ENCODE measurements at places on chromosomes 1 and 21.
A peak's percentile ranks its signal among the peaks of the same experiment; 100 is the strongest.

DNA sequence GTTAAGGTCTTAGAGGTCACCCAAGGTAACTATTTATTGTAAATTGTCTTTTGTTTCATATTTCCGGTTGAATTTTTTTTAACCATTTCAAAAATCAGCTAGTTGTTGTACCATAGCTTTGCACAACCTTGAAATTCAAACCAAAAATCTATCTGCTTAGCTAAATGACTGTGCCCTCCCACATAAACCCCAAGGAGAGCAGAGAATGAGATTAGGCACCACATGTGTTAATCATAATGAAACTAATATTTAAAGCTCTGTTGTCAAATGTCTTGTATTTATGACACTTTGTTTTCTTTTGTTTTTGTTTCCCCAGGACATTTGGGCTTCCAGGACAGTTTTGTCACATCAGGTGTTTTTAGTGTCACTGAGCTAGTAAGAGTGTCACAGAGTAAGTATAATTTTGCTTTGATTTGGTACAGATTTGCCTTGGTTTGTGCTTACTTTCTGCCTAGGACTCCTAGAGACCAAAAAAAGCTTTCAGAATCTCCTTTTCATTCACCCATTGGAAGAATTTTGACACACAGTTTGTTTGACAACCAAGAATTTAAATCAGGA lies 249.9 kb downstream of the NFIA start:
- DNase-seq = no peak

GRCh38 chr1:68930101-68930500 lies 433.2 kb upstream of the DEPDC1 start:
- DNase-seq = no peak

DNA sequence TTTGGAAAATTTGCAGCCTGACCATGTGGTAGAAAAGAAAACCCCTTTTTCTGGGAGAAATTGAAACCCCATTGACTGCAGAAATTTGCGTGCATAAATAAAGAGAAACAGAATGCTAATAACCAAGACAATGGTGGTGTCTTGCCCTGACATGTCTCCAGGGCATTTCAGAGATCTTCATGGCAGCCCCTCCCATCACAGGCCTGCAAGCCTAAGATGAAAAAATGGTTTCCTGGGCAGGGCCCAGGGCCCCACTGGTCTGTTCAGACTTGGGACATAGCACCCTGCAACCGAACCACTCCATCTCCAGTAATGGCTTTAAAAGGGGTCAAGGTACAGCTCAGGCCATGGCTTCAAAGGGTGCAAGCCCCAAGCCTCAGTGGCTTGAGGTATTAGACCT lies 71.6 kb upstream of the SGIP1 start:
- DNase-seq = no peak

GRCh38 chr1:230913496-230913895 lies 45.2 kb upstream of the C1orf198 start:
- no peak for DNase-seq

GRCh38 chr1:87436534-87436933 lies 107.9 kb downstream of the LMO4 start:
- DNase-seq = no peak

DNA sequence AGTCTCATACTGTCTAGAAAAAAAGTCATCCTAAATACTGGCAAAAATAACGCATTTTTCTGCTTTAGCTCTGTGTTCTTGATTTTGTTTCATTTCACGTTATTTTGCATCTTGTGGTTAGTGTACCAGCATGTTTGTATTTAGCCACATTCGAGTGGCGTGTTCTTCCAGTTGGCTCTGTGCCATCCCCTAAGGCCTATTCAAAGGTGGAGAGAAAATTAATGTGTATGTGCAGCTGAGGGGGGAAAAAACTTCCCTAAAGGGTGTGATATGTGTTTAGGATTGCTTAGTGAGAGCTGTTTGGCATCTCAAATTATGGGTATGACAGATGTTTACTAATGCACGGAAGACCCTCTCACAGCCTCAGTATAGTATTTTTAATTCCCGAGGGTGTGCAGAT lies 12.1 kb downstream of the DNAJC16 start:
- no peak for DNase-seq

GRCh38 chr1:222326006-222326709 lies 221.7 kb downstream of the HHIPL2 start:
- DNase-seq = no peak

GRCh38 chr1:201528631-201529252 lies 10.2 kb upstream of the NAV1 start:
- no peak for DNase-seq

DNA sequence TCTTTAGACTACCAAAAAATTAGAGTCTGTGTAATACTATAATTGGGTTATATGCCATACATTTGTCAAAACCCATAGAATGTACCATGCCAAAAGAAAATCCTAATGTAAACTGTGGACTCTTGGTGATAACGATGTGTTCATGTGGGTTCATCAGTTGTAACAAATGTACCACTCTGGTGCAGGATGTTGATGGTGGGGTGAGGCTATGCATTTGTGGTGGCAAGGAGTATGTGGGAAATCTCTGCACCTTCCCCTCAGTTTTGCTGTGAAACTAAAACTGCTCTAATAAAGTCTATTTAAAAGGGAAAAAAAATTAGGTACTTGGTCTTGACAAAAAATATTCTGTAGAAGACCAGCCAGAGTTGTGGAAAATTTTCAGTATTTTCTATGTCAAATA lies 43.4 kb downstream of the INKA2 start:
- no peak for DNase-seq

DNA sequence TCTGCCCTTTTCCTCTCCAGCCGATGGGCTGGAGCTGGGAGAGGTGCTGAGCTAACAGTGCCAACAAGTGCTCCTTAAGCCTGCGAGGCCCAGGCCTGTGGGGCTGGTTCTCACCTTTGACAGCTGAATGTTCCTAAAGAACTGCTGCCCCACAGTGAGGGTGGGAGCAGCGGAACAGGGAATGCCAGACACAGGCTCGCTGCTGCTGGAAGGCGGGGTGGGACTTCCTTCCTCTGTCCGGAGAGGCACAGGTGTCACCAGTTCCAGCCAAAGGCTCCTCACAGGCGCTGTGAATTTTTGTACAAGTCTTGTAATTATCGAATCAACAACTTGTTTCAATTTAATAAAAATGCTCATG lies 47.1 kb downstream of the COQ8A start:
- no peak for DNase-seq

DNA sequence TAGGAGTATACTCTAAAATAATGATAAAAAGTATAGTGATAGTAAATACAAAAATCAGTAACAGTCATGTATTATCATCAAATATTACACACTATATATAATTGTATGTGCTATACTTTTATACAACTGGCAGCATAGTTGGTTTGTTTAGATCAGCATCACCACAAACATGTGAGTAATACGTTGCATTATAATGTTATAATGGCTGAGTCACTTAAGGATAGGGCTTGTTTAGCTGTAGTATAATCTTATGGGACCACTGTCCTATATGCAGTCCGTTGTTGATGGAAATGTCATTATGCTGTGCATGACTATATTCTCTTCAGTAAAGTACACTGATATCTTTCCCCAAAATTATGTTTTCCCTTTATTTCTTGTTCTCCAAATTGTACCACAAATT lies 92.8 kb downstream of the LYPLAL1 start:
- DNase-seq = no peak

DNA sequence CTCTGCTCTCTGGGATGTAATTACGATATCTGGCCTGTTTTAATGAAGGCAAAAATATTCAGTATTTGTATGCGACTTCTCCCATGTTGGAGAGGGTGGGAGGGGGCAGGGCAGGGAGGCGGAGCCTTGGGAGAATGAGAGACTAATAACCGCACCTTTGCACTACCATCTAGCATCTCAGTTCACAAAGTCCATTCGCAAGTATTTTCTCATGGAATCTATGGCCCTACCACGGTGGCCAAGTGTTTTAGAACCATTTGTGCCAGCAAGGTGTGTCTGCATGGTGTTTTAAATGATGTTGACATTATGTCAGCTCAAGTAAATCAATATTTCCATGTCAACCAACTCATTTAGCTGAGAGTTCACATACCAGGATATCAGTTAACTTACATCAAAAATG lies 14.3 kb upstream of the BLACAT1 start:
- no peak for DNase-seq

- no peak for DNase-seq
Measured at GRCh38 chr1:67682659-67683197, 2.3 kb upstream of the GADD45A start.

DNA sequence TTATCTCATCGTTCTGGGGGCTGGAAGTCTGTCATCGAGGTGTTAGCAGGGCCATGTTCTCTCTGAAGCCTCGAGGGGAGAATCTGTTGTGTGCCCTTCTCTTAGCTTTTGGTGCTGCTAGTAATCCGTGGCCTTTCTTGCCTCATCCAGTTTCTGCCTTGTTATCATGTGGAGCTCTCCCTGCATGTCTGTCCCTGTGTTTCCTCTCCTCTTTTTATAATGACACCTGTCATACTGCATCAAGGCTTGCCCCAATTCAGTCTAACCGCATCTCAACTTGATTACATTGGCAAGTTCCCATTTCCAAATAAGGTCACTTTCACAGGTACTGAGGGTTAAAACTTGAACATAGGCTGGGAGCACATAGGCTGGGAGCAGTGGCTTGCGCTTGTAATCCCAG lies 82.6 kb upstream of the CNIH3 start:
- DNase-seq = no peak

- no peak for DNase-seq
Measured at GRCh38 chr21:36881228-36881627, 85.2 kb downstream of the HLCS start.

DNA sequence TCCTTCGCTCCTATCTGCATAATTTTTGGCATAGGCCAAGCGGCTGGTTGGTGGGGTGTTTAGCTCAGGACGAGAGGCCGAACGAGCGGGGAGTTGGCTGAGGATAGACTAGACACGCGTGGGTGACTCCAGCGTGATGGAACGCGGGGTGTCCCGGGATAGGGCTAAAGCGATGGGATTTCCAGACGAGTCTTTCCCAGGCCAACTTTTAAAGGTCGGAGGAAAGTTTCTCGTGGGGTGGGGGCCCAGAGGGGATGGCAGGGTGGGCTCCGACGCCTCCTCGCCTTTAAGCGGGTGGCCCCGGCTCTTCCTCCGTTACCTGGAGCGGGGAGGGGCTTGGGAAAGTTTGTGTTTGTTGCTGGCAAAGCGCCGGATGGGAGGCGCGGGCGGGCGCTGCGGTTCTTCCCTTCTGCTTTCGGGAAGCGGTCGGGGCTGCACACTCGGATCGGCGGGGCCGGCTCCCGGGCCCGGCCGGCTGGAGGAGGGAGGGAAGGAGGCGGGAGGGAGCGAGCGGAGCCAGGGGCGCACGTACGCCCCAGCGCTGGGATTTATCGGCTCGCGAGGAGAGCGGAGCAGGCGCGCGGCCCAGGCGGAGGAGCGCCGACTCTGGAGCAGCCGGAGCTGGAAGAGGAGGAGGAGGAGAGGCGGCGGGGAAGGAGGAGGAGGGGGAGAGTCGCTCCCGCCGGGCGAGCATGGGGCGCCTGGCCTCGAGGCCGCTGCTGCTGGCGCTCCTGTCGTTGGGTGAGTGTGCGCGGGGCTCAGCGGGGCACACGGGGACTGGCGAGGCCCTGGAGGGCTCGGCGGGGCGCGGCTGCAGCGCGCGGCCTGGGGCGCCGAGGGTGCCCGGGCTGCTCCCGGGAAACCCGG lies at the start of gene PTGFRN:
PTGFRN (plus strand) TSS at position 405 of the 867 bp plus-strand sequence; CDS start at position 693, 288 bp downstream.
- peak; percentile 13 for DNase-seq

DNA sequence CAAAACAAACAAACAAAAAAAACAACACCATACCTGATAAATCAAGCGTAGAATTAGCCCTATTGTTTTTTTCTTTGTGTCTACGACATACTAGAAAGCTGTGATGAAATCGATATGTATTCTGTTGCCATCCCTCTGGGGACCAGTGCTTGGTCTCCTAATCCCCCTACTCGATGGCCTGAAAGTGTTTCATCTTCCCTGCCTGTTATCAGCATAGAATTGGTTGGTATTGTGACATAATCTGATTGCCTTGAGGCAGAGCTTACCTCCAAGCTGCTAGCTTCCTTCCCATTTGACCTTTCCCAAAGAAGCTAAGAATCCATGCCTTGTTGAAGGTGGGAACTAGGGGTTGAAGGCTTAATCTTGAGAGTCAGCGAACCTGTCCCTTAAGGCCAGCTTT lies 40.7 kb upstream of the PIGV start:
- no peak for DNase-seq

DNA sequence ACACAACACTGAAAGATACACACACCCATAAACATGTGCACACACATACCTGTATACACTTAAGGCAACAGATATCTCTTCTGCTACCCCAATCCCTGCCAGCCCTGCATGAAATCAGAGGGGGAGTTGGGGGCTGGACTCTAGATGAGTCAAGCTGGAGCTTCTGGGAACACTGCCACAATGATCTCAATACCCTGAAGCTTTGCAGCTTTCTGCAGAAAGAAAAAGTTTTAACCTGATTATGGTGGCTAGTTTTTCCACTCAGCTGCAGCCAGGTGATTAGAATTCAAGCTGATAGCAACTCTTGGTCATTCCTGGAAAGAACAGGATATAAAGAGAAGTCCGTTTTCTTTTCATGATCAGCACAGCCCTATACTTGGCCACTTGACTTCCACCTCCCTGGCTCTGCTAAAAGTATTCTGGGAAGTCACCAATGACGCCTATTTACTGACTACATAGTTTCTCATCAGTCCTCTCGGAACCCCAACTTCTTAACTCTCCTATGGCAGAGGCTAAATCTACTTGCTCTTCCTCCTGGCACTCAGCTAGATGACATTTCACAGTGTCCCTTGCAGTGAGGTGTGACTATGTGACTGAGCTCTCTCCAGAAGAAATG lies 20.7 kb upstream of the DNASE2B start:
- DNase-seq = no peak

GRCh38 chr1:31723828-31724359 lies 20.1 kb upstream of the COL16A1 start:
- DNase-seq = no peak

DNA sequence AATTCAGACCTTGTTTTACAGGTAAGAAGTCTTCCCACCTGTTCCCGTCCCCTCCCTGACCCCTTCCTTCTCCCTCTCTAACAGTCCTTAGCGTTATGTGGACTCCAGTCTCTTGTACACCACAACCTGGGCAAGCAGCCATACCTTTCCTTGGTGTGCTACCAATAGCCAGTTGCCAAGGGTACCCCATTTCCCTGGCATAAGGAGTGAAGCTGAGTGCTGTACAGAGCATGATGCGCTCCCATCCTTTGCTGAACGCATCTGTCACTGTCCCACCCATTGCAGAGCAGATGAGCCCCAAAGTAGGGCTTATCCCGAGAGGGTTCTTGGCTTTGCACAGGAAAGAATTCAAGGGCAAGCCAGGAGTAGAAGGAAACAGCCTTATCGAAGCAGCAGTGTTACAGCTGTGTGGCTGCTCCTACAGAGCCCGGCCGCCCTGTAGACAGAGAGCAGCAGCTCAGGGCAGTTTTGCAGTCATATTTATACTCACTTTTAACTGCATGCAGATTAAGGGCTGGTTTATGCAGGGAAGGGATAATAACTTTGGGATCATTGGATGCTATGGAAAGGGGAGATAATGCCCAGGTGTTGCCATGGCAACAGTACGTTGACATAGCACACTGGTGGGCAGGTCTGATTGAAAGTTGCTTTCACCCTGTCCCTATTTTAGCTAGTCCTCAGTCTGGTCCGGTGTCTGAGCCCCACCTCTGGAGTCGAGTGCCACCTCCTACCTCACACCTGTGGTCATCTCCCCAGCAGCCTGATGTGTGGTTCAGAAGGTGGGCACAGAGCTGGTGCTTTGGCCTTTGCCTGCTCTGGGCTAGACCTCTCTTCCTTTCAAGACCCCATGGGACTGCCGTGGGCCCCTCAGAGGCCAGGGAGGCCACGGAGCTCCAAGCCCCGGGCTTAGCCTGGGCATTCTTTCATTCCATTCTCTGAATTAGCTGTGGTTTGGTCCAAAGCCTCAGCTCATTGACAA lies 5.1 kb downstream of the FHAD1 start:
- DNase-seq = no peak
